Stomach (tissue), 19 donors: ENCODE measurements at places on chromosomes 2 and 18. TPM values are rescaled to one million over a fixed set of nuclear protein-coding genes. Genes with fewer than 3 reads are reported as not detected.

GRCh38 chr18:35525795-35526494 lies 28.2 kb upstream of the INO80C start:
- DNase-seq, result no peak

The ASPRV1 gene
- not detected for total RNA-seq

The AQP12A gene
- total RNA-seq, result not detected

The RAB6C gene
- total RNA-seq, result not detected
